ENCODE measurements at places on chromosomes 5 and 9. TPM values are rescaled to one million over a fixed set of nuclear protein-coding genes. Genes with fewer than 3 reads are reported as not detected.

- no peak overlapping the region for H3K4me3 ChIP-seq
- no peaks in the 10 kb centered on the region for H3K27me3 ChIP-seq
- H3K4me1 ChIP-seq = no peaks in the 10 kb centered on the region
- no peaks in the 10 kb centered on the region for H3K36me3 ChIP-seq
- H3K27ac ChIP-seq = no peak overlapping the region
Measured at GRCh38 chr5:77218263-77218662, 7.8 kb downstream of the PDE8B start.

GRCh38 chr9:124248066-124248465, 9.7 kb upstream of the NEK6 start:
- DNase-seq = no peak
- peaks cover under 1% of the 10 kb centered on the region for H3K4me1 ChIP-seq
- H3K36me3 ChIP-seq = no peaks in the 10 kb centered on the region
- H3K27ac ChIP-seq = no peak overlapping the region

CSF2 gene
- not detected for total RNA-seq

- no peak for DNase-seq
- no peaks in the 10 kb centered on the region for H3K36me3 ChIP-seq
- H3K4me1 ChIP-seq = no peaks in the 10 kb centered on the region
- no peaks in the 10 kb centered on the region for H3K27me3 ChIP-seq
- H3K27ac ChIP-seq = no peak overlapping the region
- H3K4me3 ChIP-seq = no peak overlapping the region
Measured at GRCh38 chr5:94788527-94788926, 170.1 kb downstream of the SLF1 start.

SCGB3A2 gene
- total RNA-seq = not detected

DIRAS2 gene
- 0.07 TPM for total RNA-seq
